ENCODE measurements at places on chromosomes 3 and 15.

DNA sequence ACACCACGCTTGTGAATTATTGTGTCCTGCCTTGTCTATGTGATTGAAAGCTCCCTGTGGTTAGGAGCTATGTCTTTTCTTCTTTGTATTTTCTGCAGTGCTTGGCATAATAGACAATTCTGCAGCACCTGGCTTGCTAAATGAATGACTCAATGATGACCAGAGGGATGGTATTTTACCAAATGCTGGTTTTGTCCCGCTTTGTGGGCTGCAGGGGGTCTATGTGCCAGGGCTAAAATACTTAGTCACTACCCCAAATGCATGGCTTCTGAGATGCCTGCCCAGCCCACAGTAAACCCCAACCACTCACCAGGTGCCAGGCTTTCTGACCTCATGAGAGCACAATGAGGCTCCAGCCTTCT lies 50.9 kb downstream of the BOC start:
- DNase-seq, result no peak

- no peak for DNase-seq
These were observed 225.8 kb upstream of the SLCO3A1 start for GRCh38 chr15:91627473-91628278.

DNA sequence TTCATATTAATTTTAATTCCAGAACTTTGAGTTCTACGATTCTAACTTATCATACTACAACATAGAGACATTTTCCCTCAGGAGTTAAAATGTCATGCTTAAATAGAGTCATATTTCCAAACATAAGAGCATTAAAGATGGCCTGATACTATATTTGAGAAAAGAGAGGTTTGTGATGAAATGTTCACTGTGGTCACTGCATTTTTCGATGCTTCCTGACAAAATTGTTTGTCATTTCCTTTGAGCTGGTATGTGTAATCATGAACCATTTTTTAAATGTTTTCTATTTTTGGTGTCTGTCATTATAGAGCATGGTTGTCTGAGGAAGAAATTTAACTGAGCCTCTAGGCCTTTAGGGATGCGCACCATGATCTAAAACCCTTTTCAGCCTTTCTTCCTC lies 721.4 kb upstream of the NR2F2 start:
- no peak for DNase-seq

- DNase-seq, result no peak
These were observed 562.6 kb upstream of the DPPA4 start for GRCh38 chr3:109899925-109900324.

DNA sequence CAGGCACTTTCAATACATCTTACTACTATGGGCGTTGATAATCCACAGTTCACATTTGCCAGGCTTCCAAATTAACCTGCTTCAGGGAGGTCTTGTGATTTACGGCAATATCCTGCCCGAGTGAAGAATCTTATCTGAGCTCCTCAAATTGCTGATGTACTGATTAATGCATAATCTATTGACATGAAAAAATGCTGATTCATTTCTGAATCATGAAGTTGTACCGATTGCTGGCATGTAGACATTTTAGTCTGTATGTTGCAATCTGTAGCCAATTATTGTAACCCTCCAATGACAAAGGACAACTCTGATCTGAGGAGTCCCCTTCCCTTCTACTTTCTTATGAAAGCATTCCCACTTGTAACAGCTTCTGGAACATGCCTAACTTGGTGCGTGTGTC lies 97.2 kb downstream of the SEC22A start:
- no peak for DNase-seq

GRCh38 chr3:117962750-117963149 lies 1071.9 kb downstream of the IGSF11 start:
- DNase-seq, result no peak

DNA sequence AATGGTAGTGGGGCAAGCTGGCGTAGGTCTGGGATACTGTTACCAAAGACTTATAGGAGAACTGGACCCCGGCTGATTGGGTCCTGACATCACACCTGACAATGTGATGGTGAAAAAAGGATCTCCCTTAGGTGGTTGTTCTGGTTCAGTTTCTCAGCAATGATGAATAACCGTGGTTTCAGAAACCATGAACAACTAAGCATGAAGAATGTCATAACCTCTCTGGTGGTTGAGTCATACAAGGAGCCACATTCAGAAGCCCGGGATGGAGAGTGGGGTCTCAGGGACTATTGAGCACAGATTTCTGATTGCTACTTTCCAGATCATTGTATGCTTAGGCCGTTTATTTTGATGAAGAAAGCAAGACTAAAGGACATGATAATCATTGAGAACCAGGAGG lies 17.4 kb downstream of the GPR160 start:
- no peak for DNase-seq

GRCh38 chr15:90230610-90231009 lies 3.1 kb downstream of the CIB1 start:
- DNase-seq, result no peak

DNA sequence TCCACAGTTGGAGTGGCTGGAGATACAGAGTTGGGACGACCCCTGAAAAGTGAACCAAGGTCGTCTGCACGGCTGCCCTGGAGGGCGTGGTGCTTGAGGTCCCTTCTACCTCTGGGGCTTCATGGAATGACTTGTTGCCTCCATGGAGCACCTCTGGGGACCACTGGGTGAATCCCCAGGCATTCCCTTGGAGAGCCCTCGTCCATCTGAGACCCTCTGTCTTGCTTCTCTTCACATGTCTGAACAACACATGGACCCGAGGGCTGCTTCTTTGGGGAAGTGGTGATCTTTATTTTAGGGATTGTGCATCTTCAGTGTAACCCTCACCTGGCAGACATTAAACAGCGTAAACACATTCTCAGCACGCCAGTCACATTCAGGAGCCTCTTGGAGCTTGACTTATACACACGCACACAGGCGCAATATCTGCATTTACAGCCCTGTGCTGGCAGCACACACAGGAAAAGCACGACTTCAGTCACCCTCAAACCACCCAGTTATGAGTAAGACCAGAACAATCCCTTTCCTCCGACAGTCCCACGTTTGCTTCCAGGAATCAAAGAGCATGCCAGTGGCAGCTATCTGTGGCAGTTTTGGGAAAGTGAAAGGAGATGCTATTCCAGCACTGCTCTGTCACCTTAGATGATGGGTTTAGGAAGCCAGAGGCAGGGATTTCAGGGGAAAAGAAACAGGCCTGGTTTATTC lies 12.6 kb downstream of the FAM107A start:
- DNase-seq, result no peak
